ENCODE measurements at places on chromosomes 13 and 19. TPM values are rescaled to one million over a fixed set of nuclear protein-coding genes. Genes with fewer than 3 reads are reported as not detected.

GATAD2A gene
- total RNA-seq: 67.4 TPM

CNN1 gene
- 0.35 TPM for total RNA-seq

BLOC1S3 gene
- total RNA-seq: 3.5 TPM

RGS9BP gene
- total RNA-seq: 0.42 TPM

WTIP gene
- 33.0 TPM for total RNA-seq

FAAP24 gene
- total RNA-seq: 2.9 TPM

SLC25A23 gene
- 32.5 TPM for total RNA-seq

ZNF135 gene
- total RNA-seq: 0.46 TPM

LPAR2 gene
- 0.53 TPM for total RNA-seq
